Stimulated activated CD4-positive, alpha-beta T cell treated with anti-CD3 and anti-CD28 coated beads, Interleukin-4, amount 100 ng/mL, for 4 hours (primary cell): ENCODE measurements at places on chromosomes 11 and 22.

DNA sequence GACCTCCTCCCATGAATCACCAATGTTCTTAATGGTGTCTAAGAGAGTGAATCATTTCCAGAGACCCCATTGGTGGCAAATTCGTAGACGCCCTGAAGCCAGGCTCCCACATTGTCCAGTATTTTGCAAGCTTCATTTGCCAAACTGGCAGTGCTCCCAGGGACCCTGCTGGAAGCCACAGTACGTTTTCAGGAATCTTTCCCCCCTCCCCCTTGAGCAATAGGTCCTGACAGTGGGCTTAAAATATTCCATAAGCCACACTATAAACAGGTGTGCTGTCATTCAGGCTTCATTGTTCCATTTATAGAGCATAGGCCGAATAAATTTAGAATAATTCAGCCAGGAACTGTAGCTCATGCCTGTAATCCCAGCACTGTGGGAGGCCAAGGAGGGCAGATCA, 125.3 kb downstream of the MORC2 start:
- DNase-seq, result no peak

DNA sequence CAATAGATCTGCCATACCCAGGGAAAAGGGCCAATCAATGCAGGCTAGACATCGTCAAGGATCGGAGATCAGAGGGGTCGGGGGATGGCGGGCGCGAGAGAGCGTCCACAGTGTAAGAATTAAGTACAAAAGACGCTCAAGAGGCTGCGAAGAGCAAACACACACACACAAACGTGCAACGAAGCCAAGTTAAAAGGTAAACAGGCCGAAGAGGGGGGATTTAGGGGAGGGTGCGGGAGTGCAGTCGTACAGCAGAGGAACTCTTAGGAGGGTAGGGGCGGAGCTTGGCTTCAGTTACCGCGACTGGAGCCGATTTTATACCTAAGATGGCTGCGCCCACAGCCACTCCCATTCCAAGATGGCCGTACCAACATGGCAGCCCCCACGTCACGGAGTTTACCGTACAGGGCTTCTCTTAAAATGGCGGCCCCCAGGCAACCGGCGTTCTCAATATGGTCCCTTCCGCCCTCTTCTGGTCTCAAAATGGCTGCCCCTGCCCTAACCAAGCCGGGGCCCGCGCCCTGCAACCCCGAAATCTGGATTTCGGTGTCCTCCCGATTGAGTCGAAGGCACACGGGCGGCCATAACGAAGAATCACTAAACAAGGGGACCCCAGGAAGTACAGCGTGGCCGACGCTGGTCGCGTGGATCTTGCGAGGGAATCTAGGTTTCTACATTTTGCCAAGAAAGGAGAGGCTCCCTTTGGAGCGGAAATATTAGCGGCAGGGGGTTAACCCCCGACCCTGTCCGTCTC, 1.9 kb downstream of the GNG3 start:
- DNase-seq, result peak; percentile 97

DNA sequence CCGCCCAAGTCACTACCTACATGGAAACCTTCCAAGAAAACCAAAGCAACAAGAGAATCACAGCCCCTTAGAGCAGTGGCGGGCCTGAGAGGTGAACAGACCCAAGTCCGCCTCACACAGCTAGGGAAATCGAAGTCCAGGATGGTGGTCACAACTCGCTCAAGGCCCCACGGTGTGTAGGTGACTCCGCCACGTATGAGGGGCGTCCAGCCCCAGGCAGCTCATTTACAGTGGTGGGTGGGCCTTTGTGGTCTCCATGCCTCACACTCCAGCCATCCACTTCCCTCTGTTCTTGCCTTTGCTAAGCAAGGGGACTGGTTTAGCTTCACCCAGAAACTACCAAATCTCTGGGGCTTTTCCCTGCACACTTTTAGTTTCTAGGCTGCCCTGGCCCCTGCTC, 9.7 kb upstream of the TCF20 start:
- DNase-seq, result no peak

- no peak for DNase-seq
These were observed 617.4 kb downstream of the CNTN5 start for GRCh38 chr11:99638073-99638553.

DNA sequence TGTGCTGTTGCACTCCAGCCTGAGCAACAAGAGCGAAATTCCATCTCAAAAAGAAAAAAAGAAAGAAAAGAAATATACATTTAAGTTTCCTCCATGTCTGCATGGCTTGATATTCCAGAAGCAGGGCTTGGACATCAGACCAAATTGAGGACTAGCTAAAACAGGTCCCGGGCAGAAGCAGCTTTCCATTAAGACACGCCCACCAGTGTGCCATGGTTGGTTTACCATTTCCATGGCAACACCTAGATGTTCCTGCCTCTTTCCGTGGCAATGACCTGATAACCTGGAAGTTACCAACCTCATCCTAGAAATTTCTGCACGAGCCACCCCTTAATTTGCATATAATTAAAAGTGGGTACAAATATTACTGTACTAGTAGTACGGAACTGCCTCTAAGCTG, 111.3 kb downstream of the NAT10 start:
- DNase-seq, result no peak

GRCh38 chr11:121268581-121268980, 24.0 kb upstream of the SC5D start:
- no peak for DNase-seq

DNA sequence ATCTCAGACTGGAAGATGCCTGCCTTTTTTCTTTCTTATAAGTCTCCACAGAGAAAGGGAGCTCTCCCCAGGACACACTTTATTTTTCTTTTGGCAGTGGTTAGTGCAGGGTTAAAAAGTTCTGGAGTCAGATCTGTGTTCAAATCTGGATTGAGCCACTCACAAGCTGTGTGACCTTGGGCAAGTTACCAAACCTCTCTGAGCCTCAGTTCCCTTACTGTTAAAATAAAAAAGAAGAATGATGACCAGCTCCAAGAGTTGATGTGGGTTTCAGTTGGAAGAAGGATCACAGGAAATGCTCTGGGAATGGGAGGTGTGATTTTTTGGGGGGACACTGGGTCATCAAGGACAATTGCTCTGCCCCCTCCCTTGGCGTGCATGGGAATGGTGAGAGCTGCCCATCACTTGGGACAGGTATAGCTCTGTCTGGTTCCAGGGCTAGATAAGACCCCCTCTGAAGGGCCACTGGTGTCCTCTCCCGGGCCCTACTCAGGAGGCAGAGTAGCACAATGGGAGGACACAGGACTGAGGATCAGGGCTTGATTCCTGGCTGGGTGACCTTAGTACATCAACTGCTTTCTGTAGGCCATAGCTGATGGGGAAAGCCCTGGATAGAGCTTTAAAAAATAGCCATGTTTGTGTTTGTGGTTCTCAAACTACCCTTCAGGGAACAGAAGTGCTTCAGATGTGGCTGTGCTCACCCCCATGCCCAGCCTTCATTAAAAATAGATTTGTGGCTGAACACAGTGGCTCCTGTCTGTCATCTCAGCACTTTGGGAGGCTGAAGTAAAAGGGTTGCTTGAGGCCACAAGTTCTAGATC, 228.3 kb downstream of the MIAT start:
- DNase-seq, result no peak

- DNase-seq, result no peak
These were observed 19.2 kb downstream of the FAM118A start for GRCh38 chr22:45328822-45329529.

- no peak for DNase-seq
These were observed 5.8 kb downstream of the SLC22A9 start for GRCh38 chr11:63375434-63375833.

GRCh38 chr11:1218256-1218787, 4.5 kb upstream of the MUC5B start:
- no peak for DNase-seq

DNA sequence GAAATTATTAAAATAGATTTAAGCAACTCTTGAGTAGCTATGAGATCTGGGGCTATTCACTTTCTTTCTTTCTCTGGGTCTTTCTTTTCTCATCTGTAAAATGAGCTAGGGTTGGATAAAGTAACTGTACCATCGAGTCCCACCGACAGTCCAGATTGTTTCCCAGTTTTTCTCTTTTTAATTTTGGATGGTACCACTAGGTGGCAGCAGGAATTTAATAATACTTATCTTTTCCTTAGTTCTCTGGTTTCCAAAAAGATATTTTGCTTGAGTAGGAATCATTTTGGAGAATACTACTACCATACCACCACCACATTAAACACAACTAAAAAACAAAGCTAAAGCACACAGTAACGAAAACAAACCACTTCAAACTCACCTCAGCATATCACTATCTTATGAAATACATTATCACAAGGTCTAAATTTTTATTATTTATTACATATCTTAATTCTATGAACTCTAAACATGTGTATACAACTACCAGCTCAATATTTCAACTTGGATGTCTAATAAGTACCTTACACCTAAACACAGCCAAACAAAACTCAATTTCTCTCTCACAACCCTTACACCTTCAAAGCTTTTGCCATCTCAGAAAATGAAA, 584.0 kb downstream of the KCNA4 start:
- DNase-seq, result no peak

GRCh38 chr11:65834202-65834601, 439 bp downstream of the SNX32 start:
- DNase-seq, result no peak

DNA sequence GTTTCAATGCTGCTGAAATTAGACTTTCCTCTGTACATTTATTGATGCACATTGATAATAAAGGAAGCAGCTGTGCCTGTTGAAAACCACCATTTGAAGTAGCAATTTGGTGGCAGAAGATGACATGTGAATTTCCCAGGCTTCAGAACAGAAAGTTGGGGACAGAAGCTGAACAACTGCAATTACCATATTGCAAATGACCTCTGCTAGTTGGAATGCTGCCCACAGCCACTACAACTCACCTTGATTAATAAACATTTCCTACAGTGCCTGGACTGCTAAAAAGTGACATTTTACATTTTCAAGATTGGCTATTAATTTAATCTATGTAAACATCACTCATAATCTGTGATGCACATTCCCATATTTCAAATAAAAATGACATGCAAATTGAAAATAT, 208.6 kb downstream of the LUZP2 start:
- DNase-seq, result no peak

GRCh38 chr11:39174196-39174595, 2285.3 kb downstream of the LRRC4C start:
- DNase-seq, result no peak

DNA sequence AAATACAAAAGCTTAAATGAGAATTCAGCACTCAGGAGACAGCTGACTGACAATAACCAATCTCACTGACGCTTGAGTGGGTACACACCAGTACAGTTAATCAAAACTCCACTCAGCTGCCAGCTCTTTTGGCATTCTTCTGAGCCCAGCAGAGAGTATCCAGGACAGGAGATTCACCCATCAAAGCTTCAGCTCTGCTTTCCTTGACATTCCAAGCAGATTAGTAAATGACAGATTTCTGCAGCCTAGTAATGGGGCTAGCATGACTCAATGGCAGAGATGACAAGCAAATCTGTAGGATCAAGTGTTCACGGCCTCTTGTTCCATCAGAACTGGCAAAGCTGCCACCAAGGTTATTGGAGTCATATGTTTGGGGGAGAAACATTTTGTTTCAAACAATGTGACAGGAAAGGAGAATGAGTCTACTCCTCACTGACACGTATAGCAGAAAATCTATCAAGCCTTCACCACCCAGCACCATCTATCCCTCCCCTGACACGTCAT, 420.0 kb downstream of the DYNC2H1 start:
- no peak for DNase-seq

DNA sequence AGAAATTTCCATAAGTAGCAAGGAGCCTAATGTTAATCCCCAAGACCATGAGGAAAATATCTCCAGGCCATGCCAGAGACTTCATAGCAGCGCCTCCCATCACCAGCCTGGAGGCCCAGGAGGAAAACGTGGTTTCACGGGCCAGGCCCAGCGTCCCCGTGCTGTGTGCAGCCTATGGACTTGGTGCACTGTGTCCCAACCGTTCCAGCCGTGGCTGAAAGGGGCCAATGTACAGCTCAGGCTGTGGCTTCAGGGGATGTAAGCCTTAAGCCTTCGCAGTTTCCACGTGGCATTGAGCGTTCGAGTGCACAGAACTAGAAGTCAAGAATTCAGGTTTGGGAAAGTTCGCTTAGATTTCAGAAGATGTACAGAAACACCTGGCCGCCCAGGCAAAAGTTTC, 510.7 kb downstream of the CNTN5 start:
- DNase-seq, result no peak

- no peak for DNase-seq
These were observed 1.2 kb upstream of the CCDC86 start for GRCh38 chr11:60840470-60841430.

DNA sequence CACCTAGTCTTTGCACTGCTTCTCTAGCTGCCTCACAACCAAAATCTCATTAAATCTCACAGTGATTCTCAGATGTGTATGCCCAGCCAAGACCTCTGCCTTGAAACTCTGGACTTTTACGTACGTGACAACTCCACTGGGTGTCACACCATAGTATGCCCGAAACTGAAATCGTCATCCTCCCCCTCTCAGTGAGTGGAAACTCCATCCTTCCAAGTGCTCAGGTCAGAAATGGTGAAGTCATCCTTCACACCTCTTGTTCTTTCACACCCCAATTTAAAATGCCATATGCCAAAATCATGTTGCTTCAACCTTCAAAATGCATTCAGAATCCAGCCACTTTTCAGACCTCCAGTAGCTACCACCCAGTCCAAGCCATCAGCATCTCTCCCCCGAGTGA, 42.5 kb downstream of the SFI1 start:
- DNase-seq, result peak; percentile 4

GRCh38 chr11:110972640-110973039, 260.4 kb upstream of the ARHGAP20 start:
- DNase-seq, result no peak

DNA sequence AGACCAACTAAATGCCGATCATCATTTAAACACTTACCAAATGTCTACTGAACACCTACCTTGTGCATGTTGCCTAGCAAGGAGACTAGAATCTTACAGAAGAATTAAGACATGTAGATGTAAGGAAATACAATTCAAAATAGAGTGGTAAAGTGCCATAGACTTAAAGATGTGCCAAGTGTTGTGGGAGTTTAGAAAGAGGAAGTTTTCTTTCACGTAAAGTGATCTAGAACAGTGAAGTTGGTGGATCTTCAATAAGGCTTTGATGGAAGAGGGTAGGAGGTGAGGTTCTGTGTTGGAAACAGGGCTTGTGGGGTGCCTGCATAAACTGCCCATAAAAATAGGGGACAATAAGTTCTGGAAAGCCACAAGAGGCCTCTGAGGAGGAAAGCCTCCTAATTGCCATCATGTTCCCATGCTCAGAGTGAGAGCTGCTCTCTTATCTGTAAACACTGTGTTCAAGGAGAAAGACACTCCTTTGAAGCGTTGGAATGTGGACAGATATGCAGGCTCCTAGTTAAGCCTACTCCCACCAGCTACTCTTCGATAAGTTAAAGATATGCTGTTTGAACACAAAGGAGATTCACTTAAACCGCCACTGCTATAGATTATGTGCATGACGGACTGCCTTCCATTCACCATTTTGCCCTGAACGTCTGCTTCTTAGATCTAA, 66.7 kb downstream of the HSD17B12 start:
- DNase-seq, result no peak
